ENCODE measurements at places on chromosomes 13 and 19.

GRCh38 chr19:37484406-37485168, 15.4 kb downstream of the ZNF570 start:
- DNase-seq = no peak

DNA sequence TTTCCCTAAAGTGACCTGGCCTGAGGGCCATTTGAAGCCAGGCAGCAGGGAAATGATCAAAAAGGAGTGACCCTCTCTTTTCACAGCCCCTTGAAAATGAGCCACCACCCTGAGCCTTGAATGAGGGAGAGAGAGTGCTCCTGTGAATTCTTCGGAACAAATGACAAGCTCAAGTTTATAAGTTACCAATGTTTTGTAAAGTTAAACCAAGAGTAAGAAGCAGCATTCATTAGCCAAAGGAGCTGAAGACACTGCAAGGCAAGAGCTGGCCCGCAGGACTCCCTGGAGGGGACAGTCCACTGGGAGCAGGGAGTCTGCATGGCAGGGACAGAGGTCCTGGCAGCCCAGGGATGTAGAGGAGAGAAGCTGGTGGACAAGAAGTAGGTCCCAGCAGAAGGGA, 16.7 kb upstream of the CCNP start:
- no peak for DNase-seq

DNA sequence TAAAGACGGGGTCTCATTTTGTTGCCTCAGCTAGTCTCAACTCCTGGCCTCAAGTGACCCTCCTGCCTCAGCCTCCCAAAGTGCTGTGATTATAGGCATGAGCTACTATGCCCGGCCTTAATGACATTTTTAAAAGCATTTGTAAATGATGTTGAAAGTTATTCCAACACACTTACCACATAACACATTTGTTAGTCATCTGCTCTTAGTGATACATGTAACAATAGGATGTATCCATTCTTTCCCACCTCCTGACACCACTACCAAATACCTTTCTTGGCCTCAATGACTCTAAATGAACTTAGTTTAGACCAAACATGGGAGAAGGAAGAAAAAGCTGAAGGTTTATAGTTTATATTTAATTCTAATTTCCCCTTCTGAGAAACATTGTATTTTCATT, 59.8 kb upstream of the MEDAG start:
- DNase-seq = no peak

GRCh38 chr13:97239943-97240787, 18.0 kb downstream of the MBNL2 start:
- no peak for DNase-seq

DNA sequence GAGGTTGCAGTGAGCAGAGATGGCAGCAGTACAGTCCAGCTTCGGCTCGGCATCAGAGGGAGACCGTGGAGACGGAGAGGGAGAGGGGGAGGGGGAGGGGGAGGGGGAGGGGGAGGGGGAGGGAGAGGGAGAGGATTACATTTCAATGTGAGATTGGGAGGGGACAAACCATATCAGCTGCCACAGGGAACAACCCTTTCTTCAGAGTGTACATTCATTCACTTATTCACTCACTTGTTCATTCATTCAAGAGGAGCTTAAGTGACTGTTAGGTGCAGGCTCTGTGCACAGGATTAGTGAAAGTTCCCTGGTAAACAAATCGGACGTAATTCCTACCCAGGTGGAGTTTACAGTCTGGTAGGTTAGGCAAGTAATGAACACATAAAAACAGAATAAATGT, 65.6 kb upstream of the MEDAG start:
- DNase-seq = no peak

- DNase-seq = no peak
These were observed 48.3 kb upstream of the FAM216B start for GRCh38 chr13:42733046-42733445.

- no peak for DNase-seq
These were observed 173.2 kb downstream of the DCLK1 start for GRCh38 chr13:35957996-35958395.

- DNase-seq = no peak
These were observed 6.4 kb downstream of the MYO9B start for GRCh38 chr19:17081672-17082630.

DNA sequence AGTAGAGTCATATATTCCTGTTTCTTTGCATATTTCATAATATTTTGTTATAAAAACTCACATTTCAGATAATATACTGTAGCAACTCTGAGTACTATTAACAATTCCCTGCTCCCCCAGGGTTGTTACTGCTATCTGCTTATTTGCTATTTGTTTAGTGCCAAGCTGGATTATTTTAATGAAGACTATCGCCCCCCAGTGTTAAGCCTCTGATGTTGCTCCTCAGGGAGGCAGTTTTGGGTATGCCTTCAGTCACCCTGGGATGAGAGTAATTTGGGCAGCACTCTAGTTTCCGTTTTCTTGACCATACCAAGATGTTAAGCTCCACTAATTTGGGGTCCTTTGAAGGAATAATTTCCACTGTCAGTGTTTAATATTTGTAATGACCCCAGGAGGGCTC, 46.0 kb downstream of the MICU2 start:
- no peak for DNase-seq

DNA sequence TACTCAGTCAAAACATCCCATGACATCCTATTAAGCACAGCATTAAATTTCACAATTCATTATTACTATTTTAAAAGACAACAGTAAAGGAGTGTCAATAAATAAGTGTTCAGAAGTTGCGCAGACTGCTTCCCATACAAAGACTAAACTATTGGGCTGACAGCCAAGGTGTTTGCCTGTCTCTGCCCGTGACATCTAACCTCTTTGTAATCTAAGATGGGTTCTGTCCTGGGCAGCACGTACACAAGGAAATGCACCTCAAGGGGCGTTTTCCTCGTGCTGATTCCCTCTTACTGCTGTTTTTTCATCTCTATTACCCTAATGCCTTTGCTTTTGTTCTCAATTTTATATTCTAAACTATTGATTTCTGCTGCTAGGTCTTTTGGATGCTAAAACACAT, 216.3 kb downstream of the NHLRC3 start:
- no peak for DNase-seq

- DNase-seq = no peak
These were observed 222.0 kb downstream of the ZNF536 start for GRCh38 chr19:30593975-30594745.

DNA sequence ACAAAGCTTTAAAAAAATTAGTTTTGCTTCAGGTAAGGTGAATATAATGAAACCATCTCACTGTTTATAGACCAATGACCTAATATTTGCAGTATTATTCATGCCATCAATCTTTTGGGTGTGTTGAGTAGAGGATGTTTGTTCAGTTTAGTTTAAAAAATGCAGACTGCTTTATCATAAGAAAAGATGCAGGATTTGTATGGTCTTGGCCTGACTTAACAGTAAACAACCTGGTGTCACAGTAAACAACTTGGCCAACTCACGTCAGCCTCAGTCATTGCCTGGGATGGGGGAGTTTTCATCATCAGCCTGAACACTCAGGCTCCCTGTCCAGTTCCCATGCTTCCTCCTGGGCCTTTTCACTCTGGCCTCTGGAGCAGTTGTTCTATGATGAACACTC, 55.1 kb downstream of the LMO7 start:
- no peak for DNase-seq

GRCh38 chr13:71274923-71275608, 591.9 kb downstream of the DACH1 start:
- DNase-seq = no peak

DNA sequence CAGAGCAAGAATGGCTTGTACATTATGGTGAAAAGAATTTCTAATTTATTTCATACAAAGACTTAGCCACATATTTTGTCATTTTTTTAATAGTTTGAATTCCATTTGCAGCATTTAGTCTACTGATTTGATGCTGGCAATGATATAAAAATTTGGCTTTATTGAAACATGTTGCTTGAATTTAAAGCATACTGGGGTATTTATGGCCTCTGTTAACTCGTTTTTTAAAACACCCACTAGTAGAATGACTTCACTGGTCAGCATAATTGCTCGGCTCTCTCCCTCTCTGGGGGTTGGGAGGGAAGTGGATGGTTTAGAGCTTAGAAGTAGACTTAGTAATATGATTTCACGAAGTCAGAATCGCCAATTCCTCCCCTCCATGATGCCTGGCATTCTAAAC, 354.9 kb upstream of the HTR2A start:
- no peak for DNase-seq

DNA sequence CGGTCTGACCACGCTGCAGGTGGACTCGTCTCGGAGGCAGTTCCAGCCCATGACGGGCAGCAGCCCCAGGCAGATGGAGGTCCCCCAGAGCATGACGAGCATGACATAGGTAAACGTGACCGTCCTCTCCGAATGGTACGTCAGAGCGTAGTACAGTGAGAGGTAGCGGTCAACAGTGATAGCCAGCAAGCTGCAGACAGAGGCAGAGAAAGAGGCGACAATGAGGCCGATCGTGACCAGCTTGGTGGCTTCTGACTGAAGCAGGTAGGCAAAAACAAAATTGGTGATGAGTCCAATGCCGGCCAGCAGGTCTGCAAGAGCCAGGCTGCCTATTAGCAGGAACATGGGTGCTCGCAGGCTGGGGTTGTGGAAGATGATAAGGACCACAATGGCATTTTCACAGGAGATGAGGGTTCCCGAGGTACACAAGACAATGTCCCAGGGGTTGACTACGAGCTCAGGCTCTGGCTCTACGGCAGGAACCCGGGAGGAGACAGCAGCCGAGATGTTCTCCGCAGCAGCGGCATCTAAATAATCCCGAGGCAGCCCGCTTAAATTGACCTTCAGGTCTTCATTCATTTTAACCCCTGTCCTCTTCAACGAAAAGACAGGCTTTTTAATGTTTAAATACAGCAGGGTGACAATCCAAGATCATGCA, 1.2 kb downstream of the GPR12 start:
- DNase-seq = no peak

GRCh38 chr19:22332924-22333323, 46.7 kb downstream of the ZNF729 start:
- no peak for DNase-seq

GRCh38 chr13:93963266-93964145, 516.0 kb downstream of the DCT start:
- no peak for DNase-seq

DNA sequence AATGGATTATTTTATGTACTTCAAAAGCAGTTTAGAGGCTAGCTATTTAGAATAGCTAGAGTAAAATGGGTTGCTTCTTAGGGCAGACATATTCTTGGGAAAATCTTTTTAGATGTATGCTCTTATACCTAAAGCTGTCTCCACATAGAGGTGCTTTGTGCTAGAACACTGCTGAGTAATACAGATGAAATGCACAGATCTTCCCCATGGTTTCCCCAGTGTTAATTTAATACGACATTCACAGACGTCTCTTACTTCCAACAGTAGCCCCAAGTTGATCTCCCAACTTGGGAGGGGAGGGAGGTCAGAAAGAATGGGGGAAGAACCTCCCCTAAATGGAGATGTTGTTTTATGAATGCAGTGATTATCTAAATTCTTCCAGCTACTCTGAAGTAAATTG, 16.9 kb downstream of the NALCN start:
- no peak for DNase-seq

All from HuH-7.5 (cell line).